Right kidney (tissue), 9 donors: ENCODE measurements at places on chromosomes 1 and 21.

DNA sequence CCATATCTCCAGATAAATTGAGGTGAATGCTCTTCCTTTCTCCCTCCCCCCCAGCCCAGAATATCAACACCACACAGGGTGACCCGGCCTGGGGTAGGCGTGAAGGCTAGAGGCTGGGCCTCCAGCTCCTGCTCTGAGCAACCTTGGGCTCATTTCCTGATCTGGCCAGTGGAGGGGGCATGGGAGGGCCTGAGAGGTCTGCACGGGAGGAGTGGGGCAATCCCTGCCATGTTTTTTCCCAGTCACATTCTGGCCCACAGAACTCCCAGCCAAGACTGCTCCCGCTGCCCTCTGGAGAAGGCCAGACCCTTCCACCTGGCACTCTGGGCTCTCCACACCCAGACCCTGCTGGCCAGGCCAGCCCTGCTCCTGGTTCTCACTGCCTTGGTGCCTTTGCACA lies 3.9 kb downstream of the CLDN19 start:
- no peak for DNase-seq

GRCh38 chr1:189180057-189180456 lies 1297.6 kb downstream of the BRINP3 start:
- DNase-seq = no peak

DNA sequence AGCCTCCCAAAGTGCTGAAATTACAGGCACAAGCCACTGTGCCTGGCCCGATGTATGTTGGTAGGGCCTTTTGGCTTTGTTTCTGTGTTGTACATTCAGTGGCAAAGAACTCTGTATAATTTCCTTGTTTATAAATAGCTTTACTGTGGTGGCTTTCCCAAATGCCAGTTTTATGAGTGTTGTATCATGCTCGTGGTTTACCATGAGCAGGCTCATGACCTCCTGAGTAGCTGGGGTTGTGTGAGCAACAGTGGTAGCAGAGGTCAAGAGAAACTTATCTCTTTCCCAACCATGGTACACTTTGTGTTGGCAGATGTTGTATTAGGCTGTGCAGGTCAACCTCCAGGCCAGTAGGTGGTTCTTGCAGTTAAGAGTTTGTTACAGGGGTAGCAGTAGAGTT lies 420.4 kb upstream of the BEND5 start:
- no peak for DNase-seq

GRCh38 chr1:203147376-203147775 lies 19.9 kb downstream of the ADORA1 start:
- no peak for DNase-seq

DNA sequence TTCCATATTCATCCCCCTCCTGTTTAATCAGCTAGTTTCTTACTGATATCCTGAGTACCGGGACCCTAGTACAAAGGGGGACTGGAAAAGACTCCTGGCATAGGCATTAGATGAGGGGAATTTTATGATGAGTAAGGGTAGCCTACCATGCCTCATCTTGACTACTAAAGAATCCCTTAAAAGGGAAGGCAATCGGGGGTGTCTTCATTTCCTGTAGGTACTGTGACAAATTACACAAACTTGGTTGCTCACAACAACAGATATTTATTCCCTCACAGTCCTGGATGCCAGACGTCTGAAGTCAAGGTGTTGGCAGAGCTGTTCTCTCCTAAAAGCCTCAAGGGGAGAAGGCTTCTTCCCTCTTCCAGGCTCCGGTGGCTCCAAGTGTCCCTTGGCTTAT lies 28.9 kb upstream of the RUNX1 start:
- DNase-seq = no peak

DNA sequence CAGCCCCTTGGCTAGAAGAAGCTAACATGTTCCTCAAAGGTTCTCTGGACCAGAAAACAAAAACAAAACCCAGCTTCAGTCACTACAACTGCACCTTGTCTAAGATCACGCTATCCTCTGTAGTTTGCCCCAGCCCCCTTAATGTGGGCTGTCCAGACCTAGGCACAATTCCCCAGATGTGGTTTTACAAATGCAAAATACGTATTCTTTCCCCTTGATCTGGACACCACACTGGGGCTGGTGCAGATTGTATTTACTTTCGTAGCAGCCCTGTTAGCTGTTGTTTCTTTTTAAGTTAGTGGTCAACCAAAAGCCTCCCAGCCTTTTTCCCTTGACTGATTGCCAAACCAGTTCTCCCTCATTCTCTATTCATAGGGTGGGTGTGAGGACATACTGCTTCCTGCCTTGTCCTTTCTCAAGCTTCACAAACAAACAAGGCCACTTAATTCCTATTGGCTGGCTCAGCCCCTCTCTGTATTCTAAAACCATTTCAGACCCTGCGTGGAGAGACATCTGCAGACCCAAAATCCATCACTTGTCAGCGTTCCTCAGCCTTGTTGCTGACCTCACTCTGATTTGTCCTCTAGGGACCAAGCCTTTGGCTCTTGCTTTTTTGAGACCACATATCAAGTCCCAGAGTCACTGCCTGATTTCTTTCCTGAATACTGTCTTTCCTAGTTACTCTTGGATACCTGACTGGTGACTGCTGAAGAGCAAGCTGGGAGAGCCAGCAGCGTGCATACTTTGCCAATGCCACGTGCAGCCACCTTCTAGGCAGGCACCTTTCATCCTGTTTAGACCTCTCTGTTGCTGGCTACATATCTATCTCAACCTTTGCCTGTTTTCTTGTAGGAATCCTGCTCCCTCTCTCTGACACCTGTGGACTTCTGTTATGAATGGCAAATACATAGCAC lies 96.4 kb upstream of the RAB3GAP2 start:
- DNase-seq = peak; percentile 31

DNA sequence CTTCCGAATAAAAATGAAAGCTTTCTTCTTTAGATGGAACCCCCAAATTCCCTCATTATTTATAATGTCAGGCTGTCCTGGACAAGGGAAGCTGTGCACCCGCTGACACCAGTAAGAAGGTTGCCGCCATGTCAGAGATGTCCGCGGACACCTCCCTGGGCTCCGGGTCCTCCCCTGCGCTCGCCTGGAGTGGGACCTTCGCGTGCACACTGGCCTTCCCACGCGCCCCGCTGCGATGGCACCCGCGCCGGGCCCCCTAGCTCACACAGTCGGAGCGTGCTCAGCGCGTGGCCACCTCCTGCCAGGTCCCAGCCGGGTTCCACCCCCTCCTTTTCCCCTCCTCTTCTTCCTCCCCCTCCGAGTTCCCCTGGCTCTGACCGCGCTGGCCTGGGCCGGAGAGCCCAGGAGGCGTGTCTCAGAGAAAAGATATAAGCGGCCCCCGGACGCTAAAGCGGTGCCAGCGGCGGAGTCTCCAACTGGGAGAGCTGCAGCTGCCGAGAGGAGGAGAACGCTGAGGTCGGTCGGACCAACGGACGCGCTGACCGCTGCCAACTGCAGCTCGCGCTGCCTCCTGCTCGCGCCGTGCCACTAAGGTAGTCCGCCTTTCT lies at the start of gene G0S2:
G0S2 (plus strand) TSS at position 456 of the 608 bp plus-strand sequence. CDS start 273 bp downstream, outside the sequence.
- DNase-seq = no peak

GRCh38 chr21:44840771-44841170 lies 22.9 kb upstream of the SUMO3 start:
- no peak for DNase-seq

GRCh38 chr21:28272272-28272992 lies 720.2 kb downstream of the LTN1 start:
- DNase-seq = no peak

GRCh38 chr1:212691561-212692071 lies 8.0 kb downstream of the BATF3 start:
- DNase-seq = no peak

DNA sequence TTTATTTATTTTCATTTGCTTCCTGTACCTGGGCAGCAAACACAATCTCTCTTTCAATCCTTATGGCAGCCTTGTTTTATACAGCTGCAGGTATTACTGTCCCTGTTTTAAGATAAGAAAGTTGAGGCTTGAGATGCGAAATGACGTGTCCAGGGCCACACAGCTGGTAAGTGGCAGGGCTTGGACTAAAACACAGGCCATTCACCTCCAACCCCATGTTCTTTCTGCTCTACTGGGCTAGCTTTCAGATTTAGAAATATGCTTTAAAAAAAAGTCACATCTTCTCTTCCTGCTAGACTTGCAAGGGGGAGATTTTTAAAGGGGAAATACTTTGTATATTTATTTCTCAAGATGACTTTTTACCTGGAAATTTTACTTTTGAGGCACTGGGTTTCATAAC lies 62.8 kb downstream of the CNST start:
- DNase-seq = no peak

- peak; percentile 74 for DNase-seq
Measured at GRCh38 chr21:46634966-46635323, 529 bp upstream of the PRMT2 start.

- no peak for DNase-seq
Measured at GRCh38 chr1:175390081-175390481, 197.5 kb upstream of the KIAA0040 start.

GRCh38 chr1:184300446-184300845 lies 86.4 kb upstream of the C1orf21 start:
- DNase-seq = no peak

DNA sequence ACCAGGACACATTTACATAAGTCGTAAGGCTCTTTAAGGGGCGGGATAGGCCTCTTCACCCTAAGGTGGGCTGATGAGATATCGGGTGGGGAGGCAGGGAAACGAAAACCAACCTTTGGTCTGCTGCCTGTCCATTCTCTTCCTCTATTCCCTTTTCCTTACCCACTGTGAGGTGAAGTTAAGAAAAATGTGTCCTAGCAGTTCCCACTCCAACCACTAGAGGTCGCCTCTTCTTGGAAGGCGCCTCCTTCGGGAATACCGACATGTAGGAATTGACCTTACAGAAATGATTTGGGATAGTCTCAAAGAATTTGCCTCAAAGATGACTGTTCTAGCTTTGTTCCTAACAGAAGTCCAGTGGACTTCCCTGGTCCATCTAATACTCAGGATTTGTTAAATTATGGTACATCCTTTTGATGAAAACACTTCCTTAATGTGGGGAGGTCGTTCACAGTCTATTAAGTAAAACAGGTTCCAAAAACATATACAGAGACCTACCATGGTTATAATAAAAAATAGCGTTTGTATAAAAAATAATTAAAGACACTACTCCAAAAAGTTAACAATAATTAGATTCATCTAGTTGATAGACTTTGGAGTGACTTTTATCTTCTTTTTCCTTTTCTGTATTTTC lies 14.1 kb downstream of the AZIN2 start:
- peak; percentile 58 for DNase-seq

- no peak for DNase-seq
Measured at GRCh38 chr1:113783254-113784103, 24.2 kb upstream of the PHTF1 start.

GRCh38 chr21:39713905-39714304 lies 31.1 kb upstream of the IGSF5 start:
- no peak for DNase-seq

- DNase-seq = no peak
Measured at GRCh38 chr21:35503671-35504070, 454.6 kb upstream of the RUNX1 start.

DNA sequence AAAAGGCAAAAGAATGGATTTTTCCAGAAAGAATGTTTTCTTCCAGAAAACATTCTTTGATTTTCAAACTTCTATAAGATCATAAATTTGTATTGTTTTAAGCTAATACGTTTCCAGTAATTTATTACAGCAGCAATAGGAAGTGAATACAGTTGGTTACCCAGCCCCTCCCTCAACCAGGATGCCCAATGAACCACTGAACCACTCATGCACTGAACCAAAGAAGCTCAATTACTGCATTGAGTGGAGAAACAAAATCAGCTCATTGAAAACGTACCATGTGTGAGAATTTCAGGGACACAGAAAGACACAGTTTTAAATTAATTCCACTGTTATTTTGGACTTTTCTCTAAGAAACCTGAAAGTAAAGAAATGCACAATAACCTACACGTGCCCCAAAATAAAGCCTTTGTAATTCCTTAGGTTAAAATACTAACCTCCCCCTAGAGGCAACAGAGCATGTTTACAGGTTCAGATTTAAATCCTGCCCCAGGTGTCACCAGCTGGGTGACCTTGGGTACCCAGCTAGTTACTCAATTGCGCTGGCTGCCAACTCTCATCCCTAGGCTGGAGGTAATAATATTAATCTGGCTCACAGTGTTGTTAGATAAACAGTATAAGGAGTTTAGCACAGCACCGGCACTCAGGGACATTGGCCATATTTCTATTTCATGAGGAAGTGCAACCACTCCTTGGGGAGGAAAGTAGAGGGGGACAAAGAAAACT lies 111.7 kb downstream of the NMNAT2 start:
- no peak for DNase-seq

GRCh38 chr1:236287757-236288619 lies 6.2 kb upstream of the ERO1B start:
- DNase-seq = no peak

DNA sequence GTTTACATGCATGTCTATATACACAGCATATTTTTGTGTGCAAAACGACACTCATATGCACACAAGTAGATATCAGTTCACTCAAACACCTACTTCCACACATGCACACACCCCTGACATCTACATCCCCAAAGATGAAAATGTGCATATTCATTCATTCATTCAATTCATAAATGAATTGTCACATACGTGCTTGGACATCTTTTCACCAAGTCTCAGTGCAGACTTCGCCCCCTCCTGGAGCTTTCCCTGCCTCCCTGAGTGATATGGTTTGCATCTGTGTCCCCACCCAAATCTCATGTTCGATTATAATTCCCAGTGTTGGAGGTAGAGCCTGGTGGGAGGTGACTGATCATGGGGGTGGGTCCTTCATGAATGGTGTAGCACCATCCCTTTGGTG lies 53.1 kb downstream of the CAMK2N1 start:
- no peak for DNase-seq

DNA sequence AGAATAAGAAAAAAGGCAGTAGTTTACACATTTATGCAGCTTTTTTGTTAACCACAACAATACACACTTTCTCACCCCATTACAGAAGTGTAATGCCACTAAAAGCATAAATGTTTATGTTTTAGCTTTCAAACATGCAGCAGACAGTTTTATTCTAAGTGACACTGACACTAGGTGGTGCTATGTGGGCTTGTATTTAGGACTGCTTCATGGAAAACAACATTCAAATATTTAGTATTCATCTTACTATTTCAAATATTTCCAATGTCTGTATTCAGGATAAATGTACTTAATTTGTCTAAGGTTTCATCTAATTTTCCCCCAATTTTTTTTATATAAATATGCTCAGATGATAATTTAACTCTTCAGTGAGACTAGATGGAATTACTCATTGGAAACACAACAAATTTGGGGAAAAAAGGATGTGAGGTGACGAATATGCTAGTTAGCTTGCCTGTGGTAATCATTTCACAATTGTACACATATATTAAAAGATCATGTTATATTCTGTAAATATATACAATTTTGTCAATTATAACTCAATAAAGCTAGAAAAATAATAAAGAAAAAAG lies 71.4 kb downstream of the USP1 start:
- DNase-seq = no peak
